ENCODE measurements at places on chromosomes 6 and 20.

GRCh38 chr6:16060039-16060438, 68.8 kb upstream of the MYLIP start:
- no peak for DNase-seq

GRCh38 chr6:51077821-51078518, 259.3 kb downstream of the TFAP2B start:
- DNase-seq, result no peak

DNA sequence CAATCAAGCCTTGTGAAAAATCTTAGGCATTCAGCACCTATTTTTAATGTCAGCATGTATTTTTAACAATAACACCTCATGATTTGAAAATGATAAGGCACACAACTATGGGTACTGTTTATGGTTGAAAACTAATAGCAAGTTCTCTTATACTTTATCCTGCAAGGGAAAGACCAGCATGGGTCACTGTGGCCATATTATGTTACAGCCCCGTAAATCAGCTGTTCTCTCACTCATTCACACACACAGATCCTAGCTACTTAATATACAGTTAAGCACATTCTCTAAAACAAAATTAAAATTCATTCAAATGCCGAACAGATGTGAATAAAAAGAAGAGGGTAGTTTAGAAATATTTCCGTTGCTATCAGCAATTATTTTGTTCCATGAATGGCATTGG, 224.4 kb downstream of the OGFRL1 start:
- DNase-seq, result no peak

DNA sequence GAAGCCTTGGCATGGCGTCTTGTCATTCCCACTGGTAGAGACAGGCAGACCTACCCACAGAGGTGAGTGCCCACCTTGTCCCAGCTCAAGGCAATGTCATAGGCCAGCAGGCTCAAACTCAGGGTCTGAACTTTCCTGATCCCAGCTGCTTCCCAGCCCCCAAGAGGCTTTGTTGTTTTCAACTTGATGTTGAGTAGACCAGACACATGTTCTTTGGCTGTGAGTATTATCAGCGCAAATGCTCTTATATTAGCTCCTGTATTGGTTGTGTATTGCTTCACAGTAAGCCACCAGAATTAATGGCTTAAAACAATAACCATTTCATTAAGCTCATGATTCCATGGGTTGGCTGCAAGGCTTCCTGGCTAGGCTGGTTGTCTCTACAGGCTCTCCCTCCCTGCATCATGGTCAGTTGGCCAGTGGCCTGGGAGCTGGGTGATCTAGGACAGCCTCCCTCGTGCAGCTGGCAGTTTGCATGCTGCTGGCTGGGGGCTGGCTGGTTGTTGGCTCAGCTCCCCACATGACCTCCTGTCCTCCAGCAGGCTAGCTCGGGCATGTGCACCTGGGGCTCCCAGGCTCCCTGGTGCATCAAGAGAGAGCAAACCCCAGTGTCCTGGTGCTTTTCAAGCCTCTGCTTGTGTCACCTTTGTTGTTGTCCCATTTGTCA, 21.6 kb downstream of the TOX2 start:
- DNase-seq, result no peak

DNA sequence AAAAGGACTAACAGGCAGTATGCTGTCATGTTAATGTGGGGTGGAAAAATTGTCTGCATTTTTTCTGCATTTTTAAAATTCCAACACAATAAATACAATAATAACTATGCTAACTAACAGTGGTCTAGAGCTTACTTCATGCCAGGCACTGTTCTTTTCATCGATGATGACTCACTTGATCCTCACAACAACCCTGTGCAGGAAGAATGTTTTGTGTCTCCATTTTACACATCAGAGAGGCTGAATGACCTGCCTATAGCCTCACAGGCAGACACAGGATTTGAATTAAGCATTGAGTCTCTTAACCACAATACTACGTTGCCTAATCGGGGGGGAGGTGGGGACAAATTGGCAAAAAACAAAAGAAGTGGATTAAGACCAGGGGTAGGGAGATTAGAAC, 26.9 kb upstream of the FANCE start:
- DNase-seq, result no peak

DNA sequence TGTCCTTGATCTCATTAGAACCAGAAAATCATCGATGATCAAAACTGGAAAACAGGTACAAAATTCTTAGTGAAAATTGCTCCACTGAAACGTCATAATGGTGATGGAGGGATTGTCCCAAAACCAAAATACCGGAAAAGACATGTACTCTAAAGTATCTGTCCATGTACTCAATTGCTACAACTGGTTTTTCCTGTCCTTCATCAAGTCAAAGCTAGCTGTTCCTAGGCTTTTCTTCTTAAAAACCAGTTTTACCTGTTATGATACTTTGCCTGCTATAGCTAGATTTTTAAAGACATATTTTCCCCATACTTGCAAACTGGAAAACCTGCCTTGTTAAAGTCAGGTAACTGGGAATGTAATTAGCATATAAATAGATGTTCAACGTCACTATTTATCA, 50.5 kb upstream of the LRRC1 start:
- no peak for DNase-seq

- DNase-seq, result no peak
Observed at GRCh38 chr20:24672886-24673677, 203.7 kb downstream of the SYNDIG1 start.

- DNase-seq, result no peak
Observed at GRCh38 chr20:919491-919916, 3.4 kb upstream of the ANGPT4 start.

GRCh38 chr6:5828296-5828695, 178.4 kb downstream of the NRN1 start:
- no peak for DNase-seq

DNA sequence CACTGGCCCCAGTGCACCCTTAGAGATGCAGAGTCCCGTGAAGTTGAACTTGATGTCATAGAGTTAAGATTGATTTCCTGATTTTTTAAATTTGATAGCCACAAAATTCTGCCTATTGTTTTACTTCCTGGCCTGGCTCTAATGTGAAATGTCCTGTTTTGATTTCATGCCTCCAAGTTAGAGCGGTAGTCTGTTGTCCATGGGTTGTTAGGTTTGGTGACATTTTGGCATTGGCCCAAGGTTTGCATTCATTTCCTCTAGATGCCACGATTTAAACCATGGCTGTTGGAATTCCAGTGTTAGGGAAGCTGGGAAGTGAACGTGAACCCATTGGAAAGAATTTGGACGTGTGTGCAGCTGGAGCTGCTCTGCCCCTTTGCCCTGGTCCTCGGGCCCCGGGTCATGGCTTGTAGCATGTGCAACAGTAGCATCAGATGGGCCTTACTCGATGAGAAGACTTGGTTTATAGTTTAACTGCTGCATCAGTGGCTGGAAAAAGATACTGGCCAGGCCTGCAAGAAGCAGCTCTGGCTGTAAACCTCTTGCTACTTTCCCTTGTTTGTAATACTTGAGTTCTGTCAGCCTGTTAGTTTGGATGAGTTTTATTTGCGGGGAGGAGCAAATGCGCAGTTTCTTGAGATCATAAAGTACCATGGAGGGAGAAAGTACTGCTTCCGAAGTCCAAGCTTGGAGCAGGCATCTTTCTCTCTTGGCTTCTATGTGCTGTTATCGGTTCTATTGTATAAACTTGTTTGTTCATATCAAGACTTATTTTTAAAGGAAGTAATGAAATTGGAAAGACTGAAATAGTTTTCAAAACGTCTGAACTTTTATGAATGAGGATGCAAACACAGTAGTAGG, 121.4 kb upstream of the CLDN20 start:
- DNase-seq, result no peak

GRCh38 chr6:159790956-159791598, 810 bp downstream of the MRPL18 start:
- no peak for DNase-seq

- no peak for DNase-seq
Observed at GRCh38 chr6:52363228-52363867, 1.4 kb downstream of the PAQR8 start.

GRCh38 chr6:56524891-56525703, 117.6 kb downstream of the DST start:
- DNase-seq, result no peak

DNA sequence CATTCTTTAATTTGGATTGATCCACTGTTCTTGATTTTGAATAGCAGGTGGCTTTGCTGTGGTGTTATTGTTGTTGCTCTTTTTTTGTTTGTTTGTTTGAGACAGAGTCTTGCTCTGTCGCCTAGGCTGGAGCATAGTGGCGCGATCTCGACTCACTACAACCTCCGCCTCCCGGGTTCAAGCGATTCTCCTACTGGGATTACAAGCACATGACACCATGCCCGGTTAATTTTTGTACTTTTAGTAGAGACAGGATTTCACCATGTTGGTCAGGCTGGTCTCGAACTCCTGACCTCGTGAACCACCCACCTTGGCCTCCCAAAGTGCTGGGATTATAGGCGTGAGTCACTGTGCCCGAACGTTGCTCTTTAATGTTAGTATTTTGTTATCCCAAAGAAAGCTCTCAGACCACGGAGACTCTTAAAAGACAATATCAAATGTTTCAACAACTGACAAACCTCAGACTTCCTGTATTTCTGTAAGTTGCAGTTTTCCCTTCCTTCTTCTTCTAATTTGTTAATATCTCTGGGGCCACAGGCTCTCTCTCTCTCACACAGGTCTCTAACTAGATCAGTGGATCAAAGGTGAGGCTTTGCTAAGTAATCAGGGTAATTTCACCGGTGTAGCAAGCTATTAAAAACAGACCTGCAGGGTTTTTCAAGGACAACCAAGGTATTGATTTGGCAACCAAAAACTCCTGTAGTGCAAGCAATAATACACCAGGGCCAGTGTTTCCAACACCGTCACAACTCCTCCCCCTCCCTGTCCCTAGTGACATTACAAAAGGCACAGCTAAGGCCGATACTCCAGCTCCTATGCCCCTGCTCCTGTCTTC, 48.8 kb upstream of the ZNF217 start:
- DNase-seq, result no peak

DNA sequence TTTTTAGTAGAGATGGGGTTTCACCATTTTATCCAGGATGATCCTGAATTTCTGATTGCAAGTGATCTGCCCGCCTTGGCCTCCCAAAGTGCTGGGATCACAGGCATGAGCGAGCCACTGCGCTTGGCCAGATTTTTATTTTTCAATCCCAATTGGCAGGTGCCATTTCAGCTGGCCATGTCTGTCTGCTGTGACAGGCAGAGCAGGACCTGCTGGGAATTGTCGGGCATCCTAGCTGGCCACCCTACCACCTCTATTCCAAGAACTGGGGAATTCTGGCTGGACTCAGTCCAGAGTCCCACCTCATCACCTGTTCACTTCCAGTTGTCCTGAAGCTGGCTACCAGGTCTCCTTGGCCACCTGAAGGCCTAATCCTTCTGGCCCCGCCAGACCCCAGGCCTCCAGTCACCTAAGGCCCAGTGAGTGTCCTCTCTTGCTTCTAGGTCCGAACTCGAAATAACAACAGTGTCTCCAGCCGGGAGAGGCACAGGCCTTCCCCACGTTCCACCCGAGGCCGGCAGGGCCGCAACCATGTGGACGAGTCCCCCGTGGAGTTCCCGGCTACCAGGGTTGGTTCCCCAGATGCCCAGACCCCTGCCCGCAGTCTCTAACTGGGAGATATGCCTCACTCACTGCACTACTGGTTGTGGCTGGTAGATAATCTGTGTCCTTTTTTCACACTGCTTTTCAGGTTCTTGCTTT, 24.0 kb downstream of the DNMT3B start:
- DNase-seq, result no peak

GRCh38 chr20:4243071-4243470, 227.7 kb upstream of the RNF24 start:
- DNase-seq, result no peak

GRCh38 chr20:23646106-23646873, 8.5 kb upstream of the CST3 start:
- DNase-seq, result no peak

DNA sequence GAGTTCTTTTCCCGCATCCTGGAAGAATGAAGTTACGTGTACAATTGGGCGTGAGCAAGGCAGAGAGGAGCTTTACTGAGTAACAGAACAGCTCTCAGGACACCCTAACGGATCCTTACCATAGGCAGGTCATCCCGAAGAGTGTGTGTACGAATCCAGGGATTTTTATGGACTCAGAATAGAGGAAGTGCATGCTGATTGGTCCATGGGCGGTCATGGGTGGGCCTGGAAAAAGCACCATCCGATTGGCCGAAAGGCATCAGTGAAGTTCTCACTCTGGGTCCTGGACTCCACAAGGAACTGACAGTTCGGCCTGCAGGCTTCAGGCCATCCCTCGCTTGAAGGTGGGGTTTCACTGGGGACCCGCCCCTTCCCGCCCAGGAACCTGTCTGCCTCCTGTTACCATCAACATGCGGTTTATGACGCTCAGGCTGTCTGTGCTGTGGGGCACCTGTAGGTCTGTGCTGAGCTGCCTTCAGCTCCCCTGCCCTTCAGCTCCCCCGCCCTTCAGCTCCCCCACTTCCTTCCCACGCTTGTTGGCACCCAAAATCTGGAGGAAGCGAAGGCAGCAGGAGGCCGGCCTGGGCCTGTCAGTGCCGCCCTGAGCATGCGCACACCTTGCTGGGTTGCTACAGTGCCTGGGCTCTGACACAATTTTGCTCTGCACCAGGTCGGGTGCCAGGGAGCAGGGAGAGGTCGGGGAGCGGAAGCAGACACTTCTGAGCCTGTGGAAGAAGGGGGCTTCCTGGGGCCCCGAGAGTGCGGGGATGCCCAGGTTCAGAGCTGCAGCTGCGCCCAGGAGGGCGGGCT, 57.9 kb upstream of the MANEA start:
- no peak for DNase-seq

GRCh38 chr6:109143191-109143590, 47.9 kb downstream of the CEP57L1 start:
- DNase-seq, result no peak

DNA sequence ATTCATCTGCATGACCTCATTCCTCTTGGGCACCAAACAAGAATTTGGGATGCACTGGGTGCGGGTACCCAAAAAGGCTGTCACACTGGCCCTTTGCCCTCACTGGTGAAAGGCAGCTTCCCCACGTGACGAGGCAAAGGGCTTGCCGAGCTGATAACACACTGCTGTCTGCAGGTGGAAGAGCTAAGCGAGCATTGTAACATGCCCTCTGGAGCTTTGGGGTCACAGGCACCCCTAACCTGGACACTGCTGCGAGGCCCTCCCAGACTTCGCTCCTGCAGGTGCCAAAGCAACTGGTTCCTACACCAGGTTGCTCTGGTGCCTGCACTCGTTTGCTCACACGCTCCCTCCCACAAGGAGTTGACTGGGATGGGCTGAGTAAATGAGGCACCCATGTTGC, 1595.7 kb downstream of the HACE1 start:
- DNase-seq, result no peak
